RPMI7951 (cell line): ENCODE measurements at places on chromosomes 5 and 9.

- peak; percentile 100 for DNase-seq
Measured at GRCh38 chr9:109816490-109816889, 36.5 kb downstream of the PALM2AKAP2 start.

DNA sequence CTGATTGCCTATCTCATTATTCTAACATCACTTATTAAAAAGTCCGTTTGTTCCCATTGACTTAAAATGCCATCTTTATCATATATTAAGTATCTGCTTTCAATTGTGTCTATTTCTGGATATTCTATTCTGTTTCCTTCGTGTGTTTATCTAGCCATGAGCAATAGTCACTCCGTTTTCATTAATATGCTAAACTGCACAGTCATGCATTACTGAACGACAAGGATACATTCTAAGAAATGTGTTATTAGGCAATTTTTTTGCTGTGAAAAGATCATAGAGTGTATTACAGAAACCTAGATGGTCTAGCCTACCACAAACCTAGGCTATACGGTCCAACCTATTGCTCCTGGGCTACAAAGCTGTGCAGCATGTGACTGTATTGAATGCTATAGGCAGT, 482.9 kb downstream of the IRX1 start:
- no peak for DNase-seq

- no peak for DNase-seq
Measured at GRCh38 chr5:106699198-106699597, 971.5 kb downstream of the EFNA5 start.

DNA sequence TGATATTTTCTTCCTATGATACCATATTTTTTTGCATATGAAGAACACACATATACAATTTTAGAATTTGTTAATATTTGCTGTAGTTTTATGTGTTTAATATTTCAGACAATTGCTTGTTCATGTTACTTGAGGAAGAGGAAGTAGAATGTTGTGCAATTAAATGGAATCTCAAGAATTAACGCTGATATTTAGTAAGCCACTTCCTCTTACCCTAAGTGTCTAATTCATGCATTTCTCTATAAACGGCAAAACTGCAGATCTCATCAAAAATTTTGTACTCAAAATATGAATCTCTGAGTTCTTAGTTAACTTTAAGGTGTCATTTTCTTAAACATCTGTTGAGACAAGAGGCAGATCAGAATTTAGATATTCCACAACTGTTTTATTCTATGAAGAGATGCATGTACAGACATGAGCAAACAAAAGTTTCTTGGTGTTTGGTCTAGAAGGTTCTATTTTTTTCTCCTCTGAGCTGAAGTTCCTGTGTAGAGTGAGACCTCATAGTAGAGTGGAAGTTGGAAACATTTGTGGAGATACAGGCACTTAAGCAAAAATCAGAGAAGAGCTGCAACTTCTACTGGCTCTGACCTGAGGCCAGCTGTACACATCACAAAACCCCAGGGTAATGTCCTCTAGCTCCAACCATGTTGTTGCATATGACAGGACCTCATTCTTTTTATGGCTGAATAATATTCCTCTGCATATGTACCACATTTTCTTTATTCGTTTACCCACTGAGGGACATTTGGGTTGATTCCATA, 16.6 kb upstream of the TGFBI start:
- peak; percentile 44 for DNase-seq

GRCh38 chr5:9567039-9567438, 21.2 kb upstream of the SEMA5A start:
- no peak for DNase-seq

DNA sequence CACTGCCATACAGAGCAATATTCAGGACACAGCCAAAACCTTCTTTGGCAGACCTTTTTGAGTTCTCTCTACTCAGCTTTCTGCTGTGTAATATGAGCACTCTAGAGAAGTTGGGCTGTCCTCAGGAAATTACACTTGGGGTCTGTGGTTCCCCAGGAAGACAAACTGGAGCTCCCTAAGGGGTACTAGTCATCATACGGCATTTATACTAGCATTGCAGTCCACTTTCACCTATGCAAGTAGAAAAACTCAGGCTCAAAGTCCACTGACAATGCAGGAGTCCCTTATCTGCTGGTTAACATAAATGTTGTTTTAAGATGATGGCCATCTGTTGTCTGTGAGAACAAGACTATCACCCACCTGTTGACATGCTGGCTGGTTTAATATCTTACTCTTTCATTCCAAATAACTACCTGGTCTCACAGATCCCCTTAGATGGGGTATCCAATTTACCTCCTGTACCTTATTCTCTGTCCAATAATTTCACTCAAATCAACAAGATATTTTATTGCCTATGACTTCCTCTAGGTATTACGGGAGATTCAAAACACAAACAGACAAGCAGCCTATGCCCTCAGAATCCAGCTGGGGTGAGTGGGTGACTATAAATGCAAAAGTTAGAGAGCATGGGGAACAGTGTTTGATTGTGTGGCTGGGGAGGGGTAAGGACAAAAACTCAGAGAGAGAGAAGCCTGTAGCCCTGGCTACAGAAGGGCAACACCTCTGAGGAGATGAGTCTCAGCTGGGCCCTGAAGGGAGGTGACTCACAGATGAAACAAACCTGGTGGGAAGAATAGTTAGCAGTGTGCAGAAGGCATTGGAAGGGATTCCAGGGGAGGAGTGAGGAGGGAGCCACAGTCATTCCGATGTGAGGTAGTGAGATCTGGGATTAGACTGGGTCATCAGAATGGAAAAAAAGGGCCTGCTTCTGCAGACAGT, 10.2 kb downstream of the DOCK8 start:
- DNase-seq, result peak; percentile 2

DNA sequence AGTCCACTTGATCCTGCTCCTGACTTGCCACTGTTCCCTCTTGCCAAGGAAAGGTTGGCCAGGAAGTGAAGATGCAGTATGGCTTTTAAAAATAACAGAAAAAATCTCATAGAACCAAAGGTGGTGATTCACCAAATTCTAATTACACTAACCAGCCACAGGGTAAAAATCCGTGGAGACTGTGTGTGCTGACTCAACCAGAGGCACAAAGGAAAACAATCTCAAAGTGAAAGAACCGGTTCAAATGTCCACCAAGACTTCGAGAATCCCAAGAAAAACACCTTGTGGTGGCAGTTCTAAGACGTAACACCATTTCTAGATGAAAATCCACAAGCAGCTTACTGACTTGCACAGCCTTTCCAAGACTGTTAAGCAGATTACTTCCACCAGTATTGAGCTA, 279.1 kb downstream of the TLE1 start:
- DNase-seq, result peak; percentile 87

DNA sequence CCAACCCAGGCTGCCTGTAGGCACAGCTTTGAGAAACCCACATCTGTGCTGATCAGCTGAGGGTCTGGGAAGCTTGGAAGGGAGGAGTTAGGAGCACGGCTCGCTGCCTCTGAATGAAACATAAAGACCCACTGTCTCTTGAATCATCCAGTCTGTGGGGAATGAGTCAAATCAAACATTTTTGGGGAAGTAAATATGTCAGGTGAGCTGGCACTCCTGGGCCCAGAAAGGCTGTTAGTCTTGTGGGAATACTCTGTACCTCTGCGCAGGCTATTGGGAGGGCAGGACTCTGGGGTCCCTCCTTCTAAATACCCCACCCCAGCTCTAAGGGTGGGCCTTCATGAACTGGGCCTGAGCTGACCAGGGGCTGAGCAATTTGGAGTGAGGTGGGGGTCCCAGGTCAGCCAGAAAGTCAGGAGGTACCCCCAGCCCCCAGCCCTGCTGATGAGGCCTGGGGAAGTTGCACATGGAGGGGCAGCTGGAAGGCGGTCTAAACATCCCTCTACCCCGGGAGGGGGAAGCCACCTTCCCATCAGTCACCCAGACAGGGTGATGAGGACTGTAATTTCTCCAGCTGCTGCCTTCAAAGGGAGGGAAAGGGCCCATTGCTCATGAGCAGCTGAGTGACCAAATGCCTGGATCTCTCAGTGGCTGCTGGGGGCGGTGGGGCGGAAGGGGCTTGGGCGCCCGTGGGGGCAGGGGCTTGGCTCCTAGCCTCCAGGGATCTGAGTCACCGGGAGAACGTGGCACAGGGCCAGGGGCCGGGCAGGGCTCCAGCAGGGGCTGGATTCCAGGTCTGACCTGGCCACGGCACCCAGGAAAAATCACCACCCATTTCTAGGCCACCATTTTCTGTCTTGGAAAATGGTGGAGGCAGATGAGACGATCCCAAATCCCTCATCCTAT, 10.8 kb downstream of the FIBCD1 start:
- DNase-seq, result peak; percentile 85

GRCh38 chr9:76161541-76161940, 232.7 kb downstream of the RFK start:
- no peak for DNase-seq

DNA sequence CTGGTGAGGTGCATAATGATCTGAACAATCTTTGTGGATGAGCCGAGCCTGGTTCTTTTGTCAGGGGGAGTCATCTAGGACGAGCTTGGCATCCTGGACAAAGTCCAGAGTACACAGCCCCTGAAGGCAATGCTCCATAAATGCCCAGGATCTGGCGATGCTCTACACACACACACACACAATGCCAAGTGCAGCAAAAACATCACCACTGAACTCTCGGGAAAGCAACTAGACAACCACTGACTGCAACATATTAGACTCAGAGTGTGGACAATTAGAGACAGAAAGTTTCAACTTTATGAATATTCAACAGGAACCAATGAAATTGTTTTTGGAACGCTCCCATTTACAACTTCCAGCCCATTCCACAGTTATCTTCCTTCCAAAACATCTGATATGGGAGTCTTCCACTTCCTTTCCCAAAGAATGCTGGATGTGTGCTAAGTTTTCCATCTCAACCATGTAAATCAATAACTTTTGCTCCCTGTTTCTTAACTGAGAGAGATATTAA, 227.6 kb upstream of the ANKRD55 start:
- peak; percentile 64 for DNase-seq

GRCh38 chr9:121735793-121736770, 84.6 kb downstream of the DAB2IP start:
- no peak for DNase-seq

- no peak for DNase-seq
Measured at GRCh38 chr5:107263387-107264018, 407.2 kb downstream of the EFNA5 start.

- DNase-seq, result no peak
Measured at GRCh38 chr5:86463339-86463738, 154.4 kb upstream of the COX7C start.

GRCh38 chr5:76528547-76529331, 94.5 kb downstream of the F2RL2 start:
- DNase-seq, result no peak

DNA sequence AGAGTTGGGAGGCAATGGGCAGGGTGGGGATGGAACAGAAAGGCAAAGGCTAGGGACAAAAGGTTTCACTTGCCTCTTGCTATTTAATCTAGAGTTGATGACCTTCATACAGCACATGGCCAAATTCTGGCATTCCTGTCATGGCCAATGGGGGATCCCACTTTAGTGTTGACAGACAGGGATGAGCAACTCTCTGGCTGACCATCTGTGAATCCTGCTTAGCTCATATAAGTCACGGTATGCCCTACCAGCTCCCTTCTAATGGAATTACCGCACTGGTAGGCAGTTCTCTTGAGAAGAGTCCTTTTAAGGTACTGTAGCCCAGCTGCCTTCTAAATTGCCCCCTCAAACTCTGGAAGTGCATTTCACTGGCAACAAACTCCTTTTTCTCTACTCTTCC, 76.1 kb downstream of the MAMDC2 start:
- peak; percentile 24 for DNase-seq

GRCh38 chr9:74391816-74392215, 105.3 kb upstream of the RORB start:
- DNase-seq, result no peak

- DNase-seq, result peak; percentile 52
Measured at GRCh38 chr9:136728548-136729123, 14.1 kb downstream of the LCN10 start.

- peak; percentile 58 for DNase-seq
Measured at GRCh38 chr5:36728697-36729543, 122.5 kb downstream of the SLC1A3 start.

DNA sequence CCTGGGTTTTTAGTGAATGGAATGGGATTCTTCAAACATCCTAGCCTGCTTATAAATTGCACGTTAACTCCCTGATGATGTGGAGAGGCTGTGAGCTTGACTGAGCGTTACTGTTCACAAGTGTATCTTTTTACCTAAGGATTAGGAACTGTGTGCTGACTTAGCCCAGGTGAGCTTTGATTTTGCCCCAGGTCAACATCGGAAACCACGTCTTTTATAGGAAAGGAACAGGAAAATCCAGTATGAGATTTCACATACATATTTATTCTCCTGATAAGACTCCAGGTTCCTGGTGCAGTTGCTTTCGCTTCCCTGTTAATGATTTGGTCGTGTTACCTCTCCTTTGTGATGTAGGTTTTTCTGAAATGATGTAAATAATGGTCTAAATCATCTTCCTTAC, 103.2 kb upstream of the BASP1 start:
- no peak for DNase-seq

DNA sequence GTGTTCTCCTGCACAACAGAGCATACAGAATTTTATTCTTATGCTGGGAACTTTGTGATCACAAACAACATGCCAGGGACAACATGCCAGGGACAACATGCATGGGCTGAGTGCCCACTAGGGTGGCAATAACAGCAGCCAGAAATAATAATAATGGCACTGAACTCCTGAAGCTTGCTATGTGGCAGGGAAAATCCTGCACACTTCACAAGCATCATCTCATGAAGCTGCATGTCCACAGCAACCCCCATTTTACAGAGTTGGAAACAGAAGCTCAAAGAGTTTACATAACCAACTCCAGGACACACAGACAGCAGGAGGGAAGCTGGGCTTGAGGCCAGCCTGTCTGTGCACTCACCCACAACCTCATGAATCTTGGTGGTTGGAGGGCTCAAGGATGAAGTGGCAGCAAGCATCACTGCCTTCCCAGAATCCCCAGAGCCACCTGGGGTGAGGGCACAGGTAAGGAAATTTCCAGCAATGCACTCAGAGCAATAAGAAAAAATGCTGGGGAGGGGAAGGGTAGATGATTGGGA, 111.4 kb downstream of the GABBR2 start:
- no peak for DNase-seq
